ENCODE measurements at places on chromosomes 2 and 18.

GRCh38 chr2:120548627-120549608 is 186.8 kb upstream of the GLI2 start:
- no peak for DNase-seq

GRCh38 chr2:56291711-56292110 is 107.9 kb downstream of the CCDC85A start:
- DNase-seq, result no peak

GRCh38 chr2:150552041-150552820 is 64.8 kb upstream of the RND3 start:
- DNase-seq, result no peak

GRCh38 chr18:9022397-9023155 is 79.9 kb upstream of the NDUFV2 start:
- peak; percentile 28 for DNase-seq

GRCh38 chr18:23428821-23429220 is 24.3 kb upstream of the RIOK3 start:
- no peak for DNase-seq

- no peak for DNase-seq
Observed at GRCh38 chr2:20189299-20189931, 35.5 kb downstream of the SDC1 start.

GRCh38 chr2:238946318-238947242 is 98.7 kb downstream of the TWIST2 start:
- no peak for DNase-seq

DNA sequence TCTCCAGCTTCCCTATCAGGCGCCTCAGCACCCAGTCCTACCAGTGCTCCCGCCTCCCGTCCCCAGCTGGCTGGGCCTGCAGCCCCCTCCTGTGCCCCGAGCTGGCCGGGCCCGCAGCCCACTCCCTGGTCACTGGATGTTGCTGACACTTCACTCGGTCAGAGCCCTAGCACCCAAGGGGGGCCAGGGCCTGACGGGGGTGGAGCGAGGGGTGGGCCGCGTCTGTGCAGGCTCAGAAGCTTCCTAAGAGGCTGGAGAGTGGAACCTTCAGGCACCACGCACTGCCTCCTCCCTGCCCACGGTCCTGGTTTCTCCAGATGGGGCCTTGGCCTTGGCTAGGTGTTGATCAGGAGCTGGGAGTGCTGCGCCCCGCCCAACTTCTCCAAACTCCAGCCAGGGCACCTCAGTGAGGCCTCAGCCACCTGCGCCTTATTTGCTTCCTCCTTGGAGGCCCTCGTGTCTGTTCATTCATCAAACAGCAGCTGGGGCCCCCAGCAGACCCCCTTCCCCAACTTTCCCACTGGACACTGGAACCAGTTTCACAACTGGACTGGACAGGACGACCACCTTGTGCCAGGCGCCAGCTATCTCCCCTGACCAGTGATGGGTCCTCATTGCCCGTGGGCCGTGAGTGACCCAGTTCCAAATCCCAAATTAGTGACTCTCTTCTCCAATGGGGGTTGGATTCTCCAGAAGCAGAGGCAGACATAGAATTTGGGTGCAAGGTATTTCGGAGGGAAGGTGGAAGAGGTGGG is 16.7 kb downstream of the CAPN10 start:
- no peak for DNase-seq

DNA sequence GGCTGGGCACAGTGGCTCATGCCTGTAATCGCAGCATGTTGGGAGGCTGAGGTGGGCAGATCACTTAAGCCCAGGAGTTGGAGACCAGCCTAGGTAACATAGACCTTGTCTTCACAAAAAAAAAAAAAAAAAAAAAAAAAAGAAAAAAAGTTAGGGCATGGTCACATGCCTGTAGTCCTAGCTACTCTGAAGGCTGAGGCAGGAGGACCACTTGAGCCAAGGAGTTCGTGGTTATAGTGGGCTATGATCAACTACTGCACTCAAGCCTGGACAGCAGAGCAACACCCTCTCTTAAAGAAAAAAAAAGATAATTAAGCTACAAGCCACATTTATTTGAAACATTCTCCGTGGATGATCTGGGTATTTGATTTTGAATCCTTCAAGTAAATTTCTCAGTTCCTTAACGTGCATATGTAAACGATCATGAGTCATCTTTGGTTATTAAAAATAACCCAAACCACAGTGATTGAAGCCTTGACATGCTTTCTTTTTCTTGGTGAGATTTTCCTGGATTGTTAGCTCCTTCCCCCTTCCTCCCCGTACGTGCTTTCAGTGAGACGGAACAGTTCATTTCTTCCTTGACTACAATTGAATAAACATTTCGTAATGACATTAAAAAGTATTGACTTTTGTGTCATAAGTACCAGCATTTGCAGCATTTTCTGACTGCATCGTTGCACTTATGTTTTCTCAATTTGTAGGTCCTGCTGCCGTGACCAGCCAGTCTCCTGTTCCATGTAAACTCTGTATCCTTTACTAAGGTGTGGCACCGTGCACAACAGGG is 20.3 kb downstream of the RMC1 start:
- DNase-seq, result no peak

- DNase-seq, result no peak
Observed at GRCh38 chr2:54701029-54701428, 22.4 kb upstream of the EML6 start.

DNA sequence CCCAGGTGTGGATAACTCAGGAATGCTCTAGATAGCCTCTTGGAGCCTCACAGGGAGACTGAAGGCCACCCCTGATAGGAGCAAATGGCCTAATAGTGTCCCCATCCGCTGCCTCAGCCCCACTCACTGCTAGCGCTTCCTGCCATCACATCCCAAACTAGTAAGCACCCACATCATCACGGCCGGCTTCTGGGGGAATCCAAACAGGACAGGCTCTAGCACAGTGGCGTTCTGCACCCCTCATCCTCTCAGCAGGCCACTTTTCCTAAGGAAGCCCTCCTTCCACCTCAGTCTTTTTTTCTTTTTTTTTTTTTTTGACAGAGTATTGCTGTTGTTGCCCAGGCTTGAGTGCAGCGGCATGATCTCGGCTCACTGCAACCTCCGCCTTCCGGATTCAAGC is 6.3 kb upstream of the AMER3 start:
- DNase-seq, result no peak

DNA sequence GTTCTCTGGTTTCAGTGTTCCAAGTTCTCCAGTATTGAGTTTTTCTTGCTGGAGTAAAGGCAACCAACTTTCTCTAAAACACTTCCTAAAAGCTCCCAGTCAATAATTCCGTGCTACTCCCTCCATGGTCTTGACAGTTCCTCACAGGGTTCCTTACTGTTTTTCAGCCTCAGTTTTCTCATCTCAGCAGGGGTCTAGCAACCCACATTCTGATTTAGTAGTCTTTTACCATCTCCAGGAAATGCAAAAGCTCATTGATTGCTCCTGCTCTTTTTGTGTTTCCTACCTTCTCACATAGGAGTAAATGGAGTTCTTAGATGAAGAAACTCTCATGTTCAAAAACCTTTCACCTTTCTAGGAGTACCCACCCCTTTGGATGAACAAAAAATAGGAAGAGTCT is 978.8 kb upstream of the POU3F3 start:
- DNase-seq, result no peak

DNA sequence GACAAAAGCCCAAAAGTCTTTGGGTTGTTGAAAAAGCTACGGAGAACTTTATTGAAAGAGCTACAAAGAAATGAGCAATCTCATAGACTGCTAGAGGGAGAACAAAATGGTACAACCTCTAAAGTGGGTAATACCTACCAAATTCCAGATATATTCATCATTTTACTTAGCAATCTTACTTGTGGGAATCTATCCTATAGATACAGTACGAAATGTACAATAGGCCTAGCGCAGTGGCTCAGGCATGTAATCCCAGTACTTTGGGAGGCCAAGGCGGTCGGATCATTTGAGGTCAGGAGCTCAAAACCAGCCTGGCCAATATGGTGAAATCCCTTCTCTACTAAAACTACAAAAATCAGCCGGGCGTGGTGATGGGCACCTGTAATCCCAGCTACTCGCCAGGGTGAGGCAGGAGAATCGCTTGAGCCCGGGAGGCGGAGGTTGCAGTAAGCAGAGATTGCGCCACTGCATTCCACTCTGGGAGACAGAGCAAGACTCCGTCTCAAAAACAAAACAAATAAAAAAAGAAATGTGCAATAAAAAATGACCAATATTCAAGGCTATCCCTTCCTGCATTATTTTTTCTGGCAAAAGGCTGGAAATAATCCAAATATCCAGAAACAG is 10.1 kb downstream of the EXOC6B start:
- DNase-seq, result peak; percentile 71
